ENCODE measurements at places on chromosomes 2 and 18. TPM values are rescaled to one million over a fixed set of nuclear protein-coding genes. Genes with fewer than 3 reads are reported as not detected.

AQP12A gene
- polyA plus RNA-seq, result 0.50 TPM

ZNF407 gene
- polyA plus RNA-seq, result 4.6 TPM

GALNT14 gene
- polyA plus RNA-seq, result 0.84 TPM

CCDC141 gene
- polyA plus RNA-seq, result 134 TPM

CD226 gene
- 0.02 TPM for polyA plus RNA-seq

Data from cardiac muscle cell (in vitro differentiated cells and primary cell).